NCI-H748 treated with DMSO at 0.1 percent for 48 hours (cell line): ENCODE measurements at places on chromosomes 6 and 20.

- DNase-seq = no peak
Observed at GRCh38 chr20:56685879-56686278, 56.8 kb downstream of the TFAP2C start.

GRCh38 chr20:23163562-23163961 lies 77.4 kb upstream of the CD93 start:
- DNase-seq = no peak

- DNase-seq = no peak
Observed at GRCh38 chr6:126803769-126804168, 314.7 kb upstream of the RSPO3 start.

DNA sequence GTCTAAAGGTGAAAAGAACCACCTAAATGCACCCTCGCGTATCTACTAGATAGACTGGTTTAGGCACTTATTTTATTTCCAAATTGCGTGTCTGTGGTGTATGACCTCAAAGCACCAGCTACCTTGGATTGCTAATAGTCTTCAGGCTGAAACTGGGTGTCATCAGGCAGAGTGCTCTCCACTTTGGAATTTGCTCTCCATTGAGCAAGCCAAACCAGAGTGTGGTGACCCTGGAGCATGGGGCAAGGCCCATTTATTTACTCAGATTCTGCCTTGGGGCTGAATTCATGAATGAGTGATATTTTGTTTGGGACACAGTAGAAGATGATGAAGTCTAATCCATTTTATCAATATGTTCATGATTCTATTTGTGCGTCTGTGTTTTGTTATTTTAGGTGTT lies 812.8 kb upstream of the SLC35B3 start:
- DNase-seq = no peak

GRCh38 chr20:44209686-44210405 lies 725 bp downstream of the OSER1 start:
- no peak for DNase-seq

DNA sequence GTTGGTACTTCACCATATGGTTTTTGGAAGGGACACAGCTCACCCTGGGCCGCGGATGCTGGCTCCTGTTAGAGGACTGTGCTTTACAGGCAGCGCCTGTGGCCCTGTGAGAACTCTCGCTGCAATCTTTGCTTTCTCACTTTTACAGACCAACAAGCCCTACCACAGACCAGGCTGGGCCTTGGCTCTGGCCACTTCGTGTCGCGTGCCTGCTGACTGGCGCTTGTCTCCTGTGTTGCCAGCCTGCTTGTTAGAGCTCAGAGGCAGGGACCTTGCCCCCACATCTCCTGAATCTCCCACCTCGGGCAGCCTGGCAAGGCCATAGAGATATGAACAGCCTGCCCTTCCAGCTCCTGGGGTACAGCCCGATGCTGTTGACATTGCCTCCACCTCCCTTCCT lies 56.1 kb downstream of the SYNJ2 start:
- no peak for DNase-seq

DNA sequence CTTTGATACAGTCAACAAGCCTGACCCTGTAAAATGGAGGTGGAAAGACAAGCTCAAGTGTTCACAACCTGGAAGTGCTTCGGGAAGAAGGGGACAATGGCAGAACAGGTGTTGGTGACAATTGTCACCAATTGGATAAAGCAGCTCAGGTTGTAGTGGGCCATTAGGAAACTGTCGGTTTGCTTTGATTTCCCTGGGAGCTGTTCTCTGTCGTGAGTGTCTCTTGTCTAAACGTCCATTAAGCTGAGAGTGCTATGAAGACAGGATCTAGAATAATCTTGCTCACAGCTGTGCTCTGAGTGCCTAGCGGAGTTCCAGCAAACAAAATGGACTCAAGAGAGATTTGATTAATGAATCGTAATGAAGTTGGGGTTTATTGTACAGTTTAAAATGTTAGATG lies 15.0 kb downstream of the CCR6 start:
- DNase-seq = peak; percentile 16

- DNase-seq = no peak
Observed at GRCh38 chr20:59999502-59999901, 41.3 kb downstream of the CDH26 start.

DNA sequence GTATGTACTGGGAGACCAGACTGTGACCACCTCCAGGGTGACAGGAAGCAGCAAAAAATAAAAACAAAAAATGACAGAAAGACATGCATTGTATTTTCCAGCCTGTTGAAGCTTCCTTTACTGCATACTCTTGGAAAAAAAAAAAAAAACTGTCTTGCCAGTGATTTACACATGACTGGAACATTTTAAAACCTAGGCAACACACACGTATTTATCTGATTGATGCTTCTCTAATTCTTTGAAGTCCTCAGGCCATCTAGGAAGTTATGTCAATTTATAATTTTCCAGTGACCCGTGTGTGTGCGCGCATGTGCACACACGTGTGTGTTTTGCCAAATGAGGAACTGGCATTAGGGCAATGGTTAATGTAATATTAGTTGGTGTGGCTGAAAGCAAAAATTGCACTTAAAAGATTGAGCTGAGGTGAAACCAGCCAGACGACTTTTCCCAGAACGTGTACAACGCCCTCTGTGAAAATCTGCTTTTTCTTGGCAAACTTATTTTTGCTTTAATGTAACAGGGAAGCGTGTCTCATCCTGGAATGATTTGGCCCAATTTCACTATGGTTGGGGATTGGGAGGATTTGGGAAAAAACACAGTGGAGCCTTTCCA lies 315.2 kb downstream of the TFAP2A start:
- DNase-seq = no peak

DNA sequence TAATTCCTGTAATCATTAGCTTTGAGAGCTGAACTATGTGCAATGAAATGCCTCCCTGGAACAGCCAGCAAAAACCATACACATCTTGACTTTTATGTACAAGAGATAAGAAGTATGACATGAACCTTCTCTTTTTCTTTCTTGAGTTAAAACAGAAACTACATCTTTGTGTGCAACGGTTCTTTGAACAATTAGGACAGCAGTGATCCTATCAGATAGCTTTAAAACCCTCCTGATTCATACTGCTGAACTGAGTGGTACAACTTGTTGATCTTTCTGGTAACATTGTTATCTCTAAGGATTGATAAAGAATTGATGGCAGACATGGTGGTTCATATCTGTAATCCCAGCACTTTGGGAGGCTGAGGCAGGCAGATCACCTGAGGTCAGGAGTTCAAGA lies 43.4 kb downstream of the TRAF3IP2 start:
- DNase-seq = no peak

DNA sequence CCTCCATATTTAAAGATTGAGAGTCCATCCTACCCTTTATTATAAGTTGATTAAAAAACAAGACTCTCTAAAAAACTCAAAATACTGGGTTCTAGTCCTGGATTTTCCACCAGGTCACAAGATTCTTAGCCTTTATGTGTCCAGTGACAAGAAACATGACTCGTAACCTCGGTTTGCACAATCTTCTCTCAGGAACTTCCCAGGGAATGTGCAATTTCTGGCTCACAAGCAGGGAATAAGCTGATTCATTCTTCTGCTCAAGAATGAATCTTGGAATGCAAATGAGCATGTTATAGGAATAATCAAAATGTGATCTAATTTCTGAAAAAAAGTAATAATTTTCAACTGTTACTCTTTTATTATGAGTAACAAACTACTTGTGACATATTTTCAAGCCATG lies 45.1 kb downstream of the OGFRL1 start:
- DNase-seq = no peak

DNA sequence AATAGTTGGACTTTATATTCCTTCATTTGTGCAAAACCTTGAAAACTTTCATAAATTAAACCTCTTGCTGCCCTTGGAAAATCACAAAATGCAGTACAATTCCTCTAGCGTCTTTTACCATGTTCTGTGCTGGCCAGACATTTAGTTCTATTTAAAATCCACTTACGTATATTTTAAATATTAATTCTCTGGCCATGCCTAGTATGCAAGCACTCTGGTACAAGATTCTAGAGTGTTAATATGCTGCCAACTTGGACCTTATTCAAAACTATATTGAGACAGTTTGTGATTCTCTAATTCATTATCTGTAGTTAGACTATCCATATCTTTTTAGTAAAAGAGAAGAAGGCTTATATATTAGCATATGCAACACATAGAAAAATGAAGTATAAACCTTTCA lies 328.1 kb downstream of the ARHGAP18 start:
- no peak for DNase-seq

GRCh38 chr6:34986845-34987246 lies 97.8 kb downstream of the ANKS1A start:
- peak; percentile 85 for DNase-seq

DNA sequence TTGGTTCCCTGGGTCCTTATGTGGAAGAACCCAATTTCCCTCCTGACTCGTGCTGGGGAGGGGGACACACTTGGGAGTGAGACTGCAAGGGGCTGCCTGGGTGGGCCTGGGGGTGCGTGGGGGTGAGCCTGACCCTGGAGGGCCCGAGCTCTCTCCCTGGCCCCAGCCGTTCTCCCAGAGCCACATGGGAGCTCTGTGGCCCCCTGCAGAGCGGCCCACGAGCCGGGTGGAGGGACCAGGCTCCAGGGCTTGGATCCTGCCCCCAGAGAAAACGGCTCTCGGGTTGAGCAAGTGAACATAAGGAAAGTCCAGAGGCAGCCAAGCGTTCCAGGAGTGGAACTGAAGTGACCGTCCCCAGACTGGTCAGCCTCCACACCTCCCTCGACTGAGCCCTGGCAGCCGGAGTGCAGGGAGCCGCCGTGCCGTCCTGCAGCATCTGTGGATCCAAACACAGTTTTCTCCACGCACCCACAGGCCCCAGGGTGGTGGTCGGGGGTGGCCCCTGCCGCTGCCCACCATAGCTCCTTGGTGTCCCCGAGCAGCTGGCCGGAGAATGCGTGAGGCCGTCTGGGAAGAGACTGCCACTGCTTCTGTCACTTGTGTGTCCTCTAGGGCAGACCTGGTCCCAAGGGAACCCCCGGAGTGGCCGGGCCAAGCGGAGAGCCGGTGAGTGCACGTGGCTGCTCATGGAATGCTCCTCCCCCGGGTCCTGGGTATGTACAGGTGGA lies 10.6 kb downstream of the COL9A3 start:
- no peak for DNase-seq

DNA sequence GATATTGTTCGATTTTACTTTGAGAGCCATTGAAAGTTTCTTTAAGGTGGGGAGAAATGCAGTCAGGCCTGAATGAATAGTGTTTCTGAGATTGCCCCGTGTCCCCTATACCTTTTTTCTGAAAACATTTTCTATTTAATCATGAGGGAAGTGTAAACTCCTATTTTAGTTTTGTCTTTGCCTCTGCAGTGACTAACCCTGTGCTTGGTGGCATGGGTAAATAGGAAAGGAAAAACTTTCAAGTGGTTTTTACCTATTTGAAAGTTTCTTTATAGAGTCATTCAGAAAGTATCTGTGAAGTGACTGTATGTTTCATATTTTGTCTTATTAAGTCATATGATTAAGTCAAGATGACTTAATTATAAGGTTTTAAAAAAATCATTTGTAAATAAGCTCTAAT lies 14.5 kb downstream of the SNRNP48 start:
- no peak for DNase-seq

DNA sequence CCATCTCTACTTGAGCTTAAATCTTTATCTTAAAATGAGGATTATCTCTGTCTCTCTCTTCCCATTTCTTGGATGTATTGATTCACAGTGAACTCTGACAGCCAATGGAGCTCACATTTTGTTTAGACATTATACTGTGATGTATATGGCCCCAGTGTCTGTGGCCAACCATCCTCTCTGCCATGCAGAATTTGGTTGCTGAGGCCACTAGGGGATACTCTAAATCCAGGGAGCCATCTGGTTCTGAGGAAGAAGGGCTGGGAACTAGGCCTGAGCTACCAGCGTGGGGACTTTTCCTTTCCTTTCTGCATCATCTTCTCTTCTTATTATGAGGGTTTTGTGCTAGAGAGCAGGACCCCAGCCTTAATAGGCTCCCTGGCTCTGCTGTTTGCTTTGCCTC lies 59.1 kb upstream of the RIPOR2 start:
- DNase-seq = no peak

- no peak for DNase-seq
Observed at GRCh38 chr6:28353981-28354676, 4.4 kb downstream of the ZKSCAN3 start.
